ENCODE measurements at places on chromosomes 5 and 9.

GRCh38 chr9:88661759-88662158 is 126.8 kb downstream of the NXNL2 start:
- no peak for DNase-seq

- DNase-seq = no peak
Observed at GRCh38 chr5:169808118-169808581, 171.1 kb downstream of the DOCK2 start.

GRCh38 chr9:99634186-99634585 is 187.5 kb upstream of the NR4A3 start:
- DNase-seq = no peak

GRCh38 chr5:59922220-59922619 is 28.7 kb upstream of the PDE4D start:
- no peak for DNase-seq

DNA sequence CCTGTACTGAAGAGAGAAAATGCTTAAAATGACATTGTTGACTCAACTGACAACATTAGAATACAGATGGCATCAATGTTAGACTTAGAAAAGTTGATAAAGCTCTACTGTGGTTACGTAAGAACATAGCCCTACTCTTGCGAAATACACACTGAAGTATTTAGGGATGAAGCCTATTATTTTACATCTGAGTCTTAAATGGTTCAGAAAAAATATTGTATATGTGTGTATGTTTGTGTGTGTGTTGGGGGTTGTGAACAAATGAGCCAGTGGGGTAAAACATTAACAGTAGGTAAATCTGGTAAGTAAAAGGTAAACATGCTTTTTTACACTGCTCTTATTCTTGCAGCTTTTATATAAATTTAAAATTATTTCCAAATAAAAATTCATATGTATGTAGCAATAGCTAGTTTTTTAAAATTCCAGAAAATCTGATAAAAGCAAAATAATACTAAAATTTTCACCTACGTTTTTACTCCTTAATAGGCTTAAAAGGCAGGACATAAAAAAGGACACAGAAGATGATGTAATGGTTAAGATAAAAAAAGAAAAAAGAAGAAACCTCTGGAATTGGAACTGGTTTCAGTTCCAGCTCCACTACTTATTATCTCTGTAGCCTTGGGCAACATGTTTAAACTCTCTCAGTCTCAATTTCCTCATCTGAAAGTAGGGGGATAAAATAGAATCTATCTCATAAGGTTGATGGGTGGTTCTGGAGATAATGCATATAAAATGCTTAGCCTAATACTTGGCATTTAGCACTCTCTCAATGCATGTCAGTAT is 44.3 kb downstream of the GARNL3 start:
- no peak for DNase-seq

DNA sequence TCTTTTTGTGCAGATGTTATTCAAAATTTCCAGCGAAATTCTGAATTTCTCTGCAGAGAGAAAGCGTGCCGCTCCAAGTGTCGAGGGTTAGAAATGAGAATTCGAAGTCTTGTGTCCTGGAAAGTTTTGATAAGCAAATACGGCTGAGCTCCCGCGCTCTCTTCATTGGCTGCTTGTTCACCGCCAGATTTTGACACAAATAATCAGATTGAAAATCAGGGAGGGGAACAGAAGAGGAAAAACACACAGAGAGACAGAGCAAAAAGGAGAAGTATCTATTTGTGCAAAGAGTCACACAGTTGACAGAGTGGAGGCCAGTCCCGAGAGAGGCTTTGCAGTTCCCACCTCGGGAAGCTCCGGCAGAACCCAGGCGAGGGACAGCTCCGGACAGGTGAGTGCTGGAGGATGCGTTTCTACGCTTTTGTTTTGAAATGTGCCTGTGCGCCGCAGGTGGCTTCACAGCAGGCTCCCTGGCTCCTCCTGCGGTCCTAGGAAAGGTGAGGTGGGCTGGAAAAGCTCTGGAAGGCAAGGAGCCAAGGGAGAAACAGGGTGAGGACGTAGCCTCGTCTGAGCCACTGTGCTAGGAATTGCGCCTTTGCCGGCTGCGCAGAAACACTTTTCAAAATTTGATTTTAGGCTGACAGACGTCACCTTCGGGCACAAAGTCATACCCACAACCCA is at the start of gene GFI1B:
Gene GFI1B (plus strand): TSS at position 244 of the 681 bp plus-strand sequence. CDS start 7,985 bp downstream, outside the sequence.
- DNase-seq = no peak

- DNase-seq = no peak
Observed at GRCh38 chr5:134149571-134150303, 27.0 kb downstream of the SKP1 start.

DNA sequence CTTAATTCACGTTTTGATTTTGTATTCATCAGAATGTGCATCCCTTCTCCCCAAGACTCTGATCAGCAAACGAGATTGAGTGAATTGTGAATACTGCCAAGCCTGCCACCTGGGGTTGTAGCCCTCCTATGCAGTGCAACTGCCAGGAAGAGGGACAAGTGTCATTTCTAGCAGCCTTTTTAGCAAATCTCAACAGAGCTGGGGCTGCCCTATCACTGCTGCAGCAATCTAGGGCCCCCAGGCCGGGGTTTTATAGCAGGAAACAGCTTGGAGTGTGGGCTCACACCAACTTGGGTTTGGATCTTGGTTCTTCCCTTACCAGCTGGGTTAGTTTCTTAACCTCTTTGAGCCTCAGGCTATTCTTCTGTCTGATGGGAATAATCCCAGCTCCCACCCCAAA is 4.0 kb downstream of the CSF1R start:
- no peak for DNase-seq

DNA sequence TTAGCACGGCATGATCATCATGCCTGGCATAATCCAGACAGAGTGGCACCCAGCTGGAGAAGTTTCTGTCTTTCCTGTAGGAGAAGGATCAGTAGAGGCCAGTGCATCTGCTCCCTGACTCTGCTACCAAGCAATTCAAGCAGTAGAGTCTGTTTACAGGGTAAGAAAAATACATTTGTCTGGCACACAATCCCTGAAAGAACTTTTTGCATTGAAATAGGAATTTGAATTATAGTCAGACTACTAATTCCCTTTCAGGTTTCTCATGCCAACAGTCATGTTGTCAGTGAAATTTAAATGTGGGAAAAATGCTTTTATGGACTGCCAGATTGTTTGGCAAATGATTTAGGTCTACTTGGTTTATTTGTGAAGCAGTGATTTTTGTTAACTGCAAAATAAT is 125.6 kb downstream of the RAB3C start:
- no peak for DNase-seq

Measured in CD4-positive, alpha-beta T cell treated with Interleukin-10 for 1 hour (primary cell).